Articular chondrocyte of knee joint (primary cell): ENCODE measurements at places on chromosomes 11 and 22. TPM values are rescaled to one million over a fixed set of nuclear protein-coding genes. Genes with fewer than 3 reads are reported as not detected.

The LIF gene
- 1.0 and 7.9 TPM in 2 replicates for total RNA-seq

The PIWIL4 gene
- 4.4 and 6.8 TPM in 2 replicates for total RNA-seq

The KCTD14 gene
- total RNA-seq = 1.7 and 3.7 TPM in 2 replicates

The CALCA gene
- 0.22 TPM in 1 of 2 replicates, not detected in the other for total RNA-seq

The ISX gene
- total RNA-seq = not detected in 2 replicates

The FAM111B gene
- total RNA-seq = 3.8 and 10.6 TPM in 2 replicates

The TNNI2 gene
- total RNA-seq = not detected in 2 replicates
